ENCODE measurements at places on chromosomes 2 and 18. TPM values are rescaled to one million over a fixed set of nuclear protein-coding genes. Genes with fewer than 3 reads are reported as not detected.

C2orf15 gene
- total RNA-seq: 3.2 TPM

CHRND gene
- total RNA-seq: not detected

MRPL30 gene
- total RNA-seq: 22.7 TPM

ACVR1C gene
- total RNA-seq: 6.9 TPM

COL5A2 gene
- total RNA-seq: 1.2 TPM

RRM2 gene
- 0.42 TPM for total RNA-seq

CHMP3 gene
- 83.6 TPM for total RNA-seq

SLC23A3 gene
- 11.8 TPM for total RNA-seq

ZDBF2 gene
- 21.4 TPM for total RNA-seq

ANTXR1 gene
- 0.58 TPM for total RNA-seq

ITGA6 gene
- 73.6 TPM for total RNA-seq

MTX2 gene
- total RNA-seq: 7.6 TPM

CD302 gene
- 1.0 TPM for total RNA-seq

RAB6C gene
- not detected for total RNA-seq

ACTR2 gene
- 312 TPM for total RNA-seq

SLC4A3 gene
- not detected for total RNA-seq

GCA gene
- total RNA-seq: 11.5 TPM

PPP3R1 gene
- 74.8 TPM for total RNA-seq

NMUR1 gene
- not detected for total RNA-seq

SAG gene
- total RNA-seq: not detected

ZAP70 gene
- 404 TPM for total RNA-seq

RFX8 gene
- total RNA-seq: 1.2 TPM

ADD2 gene
- 1.1 TPM for total RNA-seq

OR6B2 gene
- not detected for total RNA-seq

GCC2 gene
- 232 TPM for total RNA-seq

GALNT3 gene
- 2.7 TPM for total RNA-seq

SERPINB4 gene
- total RNA-seq: not detected

PXDN gene
- not detected for total RNA-seq

UGT1A10 gene
- not detected for total RNA-seq

GAD1 gene
- not detected for total RNA-seq

CAD gene
- 47.6 TPM for total RNA-seq

IGFBP5 gene
- total RNA-seq: 0.23 TPM

MYOM1 gene
- 4.2 TPM for total RNA-seq

DPP4 gene
- total RNA-seq: 38.5 TPM

LRRC30 gene
- not detected for total RNA-seq

MEIS1 gene
- not detected for total RNA-seq

C1QL2 gene
- total RNA-seq: not detected

UGT1A5 gene
- not detected for total RNA-seq
